ENCODE measurements at places on chromosomes 5 and 9.

- DNase-seq: peak; percentile 15
Measured at GRCh38 chr9:124257844-124258606, at the start of gene NEK6. TSS of gene NEK6 (plus strand) at chr9:124257949. CDS start at chr9:124301965, 44,016 bp downstream.

- no peak for DNase-seq
Measured at GRCh38 chr5:147985608-147986007, 78.2 kb upstream of the SPINK5 start.

DNA sequence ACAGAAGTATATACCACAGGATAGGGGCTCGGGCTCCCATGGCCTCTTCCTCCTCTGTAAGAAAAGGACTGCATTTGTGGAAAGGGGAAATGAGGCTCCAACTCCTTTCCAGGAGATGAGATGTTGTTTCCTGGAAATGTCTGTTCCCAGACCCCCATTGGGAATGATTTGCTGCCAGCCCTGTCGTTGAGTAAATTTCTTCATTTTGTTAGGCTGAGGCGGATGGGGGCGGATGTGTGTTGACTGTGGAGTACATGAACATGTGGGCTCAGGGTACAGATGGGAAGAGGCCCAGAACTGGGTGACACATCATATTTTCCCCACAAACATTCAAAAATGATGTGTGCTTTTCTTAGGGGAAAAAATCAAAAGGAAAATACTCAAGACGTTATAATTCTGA lies 28.8 kb upstream of the TNFAIP8 start:
- DNase-seq: no peak

GRCh38 chr9:112283582-112284253 lies 49.7 kb downstream of the PTBP3 start:
- no peak for DNase-seq

DNA sequence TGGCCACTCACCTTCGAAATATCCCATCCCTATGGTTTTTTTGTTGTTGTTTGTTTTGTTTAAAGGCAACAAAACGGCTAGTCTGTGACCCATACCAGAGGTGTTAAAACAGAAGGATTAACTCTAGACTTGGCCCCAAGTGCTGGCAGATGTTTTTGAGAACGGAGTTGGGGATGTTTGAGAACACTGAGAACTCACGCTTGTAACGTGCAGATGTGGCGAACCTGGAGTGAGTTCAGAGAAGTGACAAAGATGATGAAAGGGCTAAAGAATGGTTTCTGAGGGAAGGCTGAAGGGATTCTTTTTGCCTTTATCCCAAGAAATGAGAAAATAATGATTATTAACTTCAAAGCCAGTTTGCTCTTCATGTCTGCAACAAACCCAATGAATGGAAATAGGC lies 286.5 kb downstream of the ZNF608 start:
- no peak for DNase-seq

- no peak for DNase-seq
Measured at GRCh38 chr9:124882231-124882630, 20.3 kb downstream of the ARPC5L start.

GRCh38 chr5:103849934-103850333 lies 287.3 kb upstream of the NUDT12 start:
- peak; percentile 88 for DNase-seq

GRCh38 chr5:174911118-174911517 lies 186.7 kb downstream of the MSX2 start:
- DNase-seq: no peak

- no peak for DNase-seq
Measured at GRCh38 chr9:111679199-111679598, 17.8 kb downstream of the GNG10 start.

GRCh38 chr5:96790961-96791504 lies 16.7 kb downstream of the ERAP1 start:
- DNase-seq: no peak

GRCh38 chr5:106691701-106692100 lies 979.0 kb downstream of the EFNA5 start:
- DNase-seq: no peak

DNA sequence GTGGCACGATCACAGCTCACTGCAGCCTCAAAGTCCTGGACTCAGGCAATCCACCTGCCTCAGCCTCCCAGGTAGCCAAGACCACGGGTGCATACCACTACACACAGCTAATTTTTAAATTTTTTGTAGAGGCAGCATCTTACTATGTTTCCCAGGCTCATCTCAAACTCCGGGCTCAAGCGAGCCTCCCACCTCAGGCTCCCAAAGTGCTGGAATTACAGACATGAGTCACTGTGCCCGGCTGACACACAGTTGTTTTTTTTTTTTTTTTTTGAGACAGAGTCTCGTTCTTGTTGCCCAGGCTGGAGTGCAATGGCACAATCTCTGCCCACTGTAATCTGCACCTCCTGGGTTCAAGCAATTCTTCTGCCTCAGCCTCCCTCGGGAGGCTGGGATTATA lies 70.1 kb upstream of the CNOT6 start:
- DNase-seq: no peak

GRCh38 chr9:110351009-110351467 lies 13.4 kb upstream of the TXNDC8 start:
- DNase-seq: peak; percentile 67

GRCh38 chr5:76983468-76983867 lies 30.6 kb downstream of the CRHBP start:
- no peak for DNase-seq

GRCh38 chr9:127912296-127912695 lies 4.5 kb downstream of the ST6GALNAC4 start:
- no peak for DNase-seq

GRCh38 chr9:77158772-77159513 lies 18.4 kb upstream of the VPS13A start:
- no peak for DNase-seq

DNA sequence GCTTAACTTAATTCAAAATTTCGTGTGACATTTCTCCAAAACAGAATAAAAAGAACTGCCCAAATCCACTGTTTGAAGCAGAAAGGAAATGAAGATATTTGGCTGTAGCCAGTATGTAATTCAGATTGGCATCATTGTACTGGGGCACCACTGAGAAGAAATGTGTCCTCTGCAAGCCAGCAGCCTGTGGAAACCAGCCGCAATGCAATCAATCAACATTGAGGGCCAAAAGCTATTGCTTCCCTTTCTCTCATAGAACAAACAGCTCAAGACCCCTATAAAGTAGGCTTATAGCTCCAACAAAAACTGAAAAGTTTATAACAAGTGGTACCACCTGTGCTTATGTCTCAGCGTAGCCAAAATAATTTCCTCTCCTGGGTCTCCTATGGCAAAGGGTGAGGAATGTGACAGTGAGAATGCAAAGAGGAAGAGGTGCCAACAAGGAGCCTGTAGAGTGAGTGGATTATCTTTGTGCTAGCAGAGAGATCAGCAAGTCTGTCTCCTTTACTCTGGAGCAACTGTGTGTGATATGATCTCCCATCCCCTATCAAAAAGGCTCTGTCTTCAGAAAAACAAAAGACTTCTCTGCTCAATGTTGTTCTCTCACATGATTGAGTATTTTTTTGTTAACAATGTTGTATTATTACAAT lies 1072.3 kb upstream of the DMAC1 start:
- no peak for DNase-seq

GRCh38 chr9:28207657-28208056 lies 634.4 kb upstream of the C9orf72 start:
- DNase-seq: no peak

DNA sequence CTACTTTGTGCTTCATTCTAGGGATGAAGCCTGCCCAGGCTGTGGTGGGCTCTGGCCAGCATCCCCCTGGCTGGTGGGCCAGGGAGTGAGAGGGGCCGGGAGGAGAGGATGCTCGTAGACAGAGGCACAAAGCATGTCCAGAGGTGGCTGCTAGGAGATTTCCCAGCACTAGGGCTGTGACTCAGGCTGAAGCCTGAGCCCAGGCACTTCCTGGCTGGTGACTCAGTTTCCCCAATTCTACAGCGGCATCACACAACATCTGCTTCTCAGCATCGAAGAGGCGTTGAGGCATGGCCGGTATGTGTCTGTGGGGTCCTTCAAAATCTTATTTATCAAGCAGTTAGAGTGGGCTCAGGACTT lies 55.6 kb downstream of the DUSP1 start:
- DNase-seq: no peak

GRCh38 chr5:55894135-55894534 lies 43.0 kb downstream of the IL31RA start:
- no peak for DNase-seq

- no peak for DNase-seq
Measured at GRCh38 chr9:89466451-89467277, 31.2 kb downstream of the SEMA4D start.

GRCh38 chr5:148794275-148794674 lies 32.1 kb upstream of the ADRB2 start:
- no peak for DNase-seq

DNA sequence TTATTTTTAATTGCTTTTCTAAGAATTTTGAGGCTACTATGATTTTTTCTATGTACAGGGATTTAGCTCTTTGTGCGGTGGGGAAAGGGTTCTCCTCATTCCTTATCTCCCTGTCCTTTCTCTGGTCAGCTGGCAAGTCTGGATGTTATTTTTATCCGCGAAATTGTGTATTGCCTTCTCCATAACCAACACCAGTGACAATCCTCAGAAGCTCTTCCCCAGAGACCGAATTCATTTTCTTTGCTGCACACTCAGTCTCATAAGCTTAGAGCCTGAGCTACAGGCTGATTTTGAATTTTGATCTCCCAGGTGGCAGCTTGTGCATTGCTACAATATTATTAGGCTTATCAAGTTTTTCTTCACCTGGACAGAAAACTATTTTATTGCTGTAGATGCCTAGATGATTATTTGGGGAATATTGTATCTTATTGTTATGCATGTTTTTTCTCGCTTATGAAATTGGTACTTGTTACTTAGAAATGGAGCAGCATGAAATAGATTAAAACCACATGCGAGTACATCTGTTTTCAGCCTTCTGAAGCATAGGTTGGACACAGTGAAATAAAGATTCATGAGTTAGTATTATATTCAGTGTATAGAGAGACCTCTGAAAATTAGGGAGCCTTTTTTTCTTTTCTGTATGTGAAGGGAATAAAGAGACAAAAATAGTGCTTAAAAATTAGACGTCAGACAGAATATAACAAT lies 27.3 kb downstream of the CPEB4 start:
- DNase-seq: no peak

Measured in amniotic stem cell (primary cell).